ENCODE measurements at places on chromosomes 5 and 9. TPM values are rescaled to one million over a fixed set of nuclear protein-coding genes. Genes with fewer than 3 reads are reported as not detected.

The NMUR2 gene
- not detected for total RNA-seq

The TRIM41 gene
- 6.9 TPM for total RNA-seq

The BARHL1 gene
- total RNA-seq = not detected

The GPRIN1 gene
- 0.40 TPM for total RNA-seq

GRCh38 chr5:893711-894110 lies 1.0 kb downstream of the TRIP13 start:
- no peak overlapping the region for H3K27ac ChIP-seq
- no peaks in the 10 kb centered on the region for H3K27me3 ChIP-seq
- H3K4me1 ChIP-seq = no peaks in the 10 kb centered on the region
- H3K4me3 ChIP-seq = peak overlapping the region; percentile 74
- H3K36me3 ChIP-seq = no peaks in the 10 kb centered on the region
- DNase-seq = no peak

GRCh38 chr9:83699615-83700014 lies 8.1 kb downstream of the UBQLN1 start:
- no peaks in the 10 kb centered on the region for H3K27me3 ChIP-seq
- H3K36me3 ChIP-seq = no peaks in the 10 kb centered on the region
- no peak overlapping the region for H3K4me3 ChIP-seq
- H3K27ac ChIP-seq = no peak overlapping the region
- no peaks in the 10 kb centered on the region for H3K4me1 ChIP-seq

GRCh38 chr5:74034733-74035132 lies 408.7 kb downstream of the ARHGEF28 start:
- no peak overlapping the region for H3K27ac ChIP-seq
- no peak for DNase-seq

The AJM1 gene
- total RNA-seq = not detected
